Fibroblast of skin of left quadriceps (primary cell): ENCODE measurements at places on chromosomes 12 and 14.

- DNase-seq, result no peak
Observed at GRCh38 chr12:100171248-100171647, 28.6 kb upstream of the BLTP3B start.

GRCh38 chr14:69042787-69043444, 63.8 kb upstream of the ACTN1 start:
- DNase-seq, result no peak

DNA sequence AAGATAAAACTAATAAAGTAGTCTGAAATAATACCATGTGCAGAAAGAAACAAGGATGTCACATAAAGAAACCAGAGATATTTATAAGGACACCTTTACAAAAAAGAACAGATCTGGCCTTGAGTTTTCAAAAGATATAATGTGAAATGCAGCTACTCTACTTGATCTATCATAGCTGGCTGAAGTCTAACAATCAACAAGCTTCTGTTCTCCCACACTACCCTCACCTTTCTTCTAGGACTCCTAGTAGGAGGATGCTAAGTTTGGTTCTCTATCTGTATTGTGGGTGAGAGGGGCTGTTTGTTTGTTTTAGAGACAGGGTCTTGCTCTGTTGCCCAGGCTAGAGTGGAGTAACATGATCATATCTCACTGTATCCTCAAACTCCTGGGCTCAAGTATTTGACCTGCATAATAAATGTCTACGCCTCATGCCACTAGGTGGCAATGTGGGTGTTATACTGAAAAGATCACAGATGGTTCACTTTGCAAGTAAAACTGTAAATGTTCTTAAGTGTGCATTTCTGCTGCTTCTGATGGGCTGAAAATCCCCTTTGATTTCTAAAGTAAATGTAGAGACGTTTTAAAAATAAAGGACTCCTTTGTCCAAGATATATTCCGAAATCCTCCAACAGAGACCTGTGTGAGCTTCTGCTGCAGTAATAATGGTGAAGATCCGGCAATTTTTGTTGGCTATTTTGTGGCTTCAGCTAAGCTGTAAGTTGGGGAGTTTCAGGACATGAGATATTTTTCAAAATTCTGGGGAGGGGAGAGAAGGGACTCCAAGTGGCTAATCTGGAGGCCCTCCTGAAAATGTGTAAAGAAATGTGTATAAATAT, 269.3 kb downstream of the DAD1 start:
- no peak for DNase-seq

GRCh38 chr14:75589931-75590330, 11.5 kb downstream of the FLVCR2 start:
- DNase-seq, result no peak

DNA sequence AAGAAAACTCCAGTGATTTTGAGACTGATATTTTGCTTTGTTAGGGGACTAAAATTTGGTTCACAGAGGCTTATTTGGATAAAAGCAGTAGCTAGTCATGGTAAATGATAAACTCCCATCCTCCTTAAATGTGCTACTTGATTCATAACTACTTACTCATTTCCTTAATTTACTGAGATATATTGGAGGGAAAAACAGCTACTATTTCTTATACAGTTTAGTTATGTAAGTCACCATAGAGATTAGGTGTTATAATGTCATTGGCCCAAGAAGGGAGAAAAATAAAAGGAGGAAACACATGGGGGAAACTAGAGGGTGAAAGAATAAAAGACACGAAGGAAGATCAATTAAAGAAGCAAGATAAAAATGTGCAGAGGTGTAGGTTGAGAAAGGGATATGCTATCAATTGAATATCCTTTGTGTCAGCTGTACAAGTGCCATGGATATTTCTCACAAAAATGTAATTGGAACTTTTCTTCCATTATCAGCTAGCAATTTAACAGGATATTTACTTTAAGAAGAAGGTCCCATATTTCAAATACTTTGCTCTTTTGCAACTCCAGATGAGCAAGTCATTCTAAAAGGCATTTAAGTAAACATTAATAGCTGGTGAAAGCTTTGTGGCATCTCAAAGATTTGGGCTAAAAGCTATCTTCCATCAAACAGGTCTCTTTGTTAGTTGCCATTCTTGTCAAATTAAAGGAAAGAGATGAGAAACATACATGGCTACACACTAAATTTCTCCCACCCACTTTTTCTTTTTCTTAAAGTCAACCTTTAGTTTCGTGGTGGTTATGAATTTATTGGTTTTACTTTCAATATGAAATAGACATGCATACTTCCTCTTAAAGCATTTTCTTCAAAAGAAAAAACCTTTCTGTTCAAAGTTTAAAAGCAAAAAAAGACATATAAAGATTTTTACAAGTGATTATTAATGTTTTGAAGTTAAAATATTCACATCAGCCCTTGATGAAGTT, 439.5 kb downstream of the CCER1 start:
- peak; percentile 9 for DNase-seq

DNA sequence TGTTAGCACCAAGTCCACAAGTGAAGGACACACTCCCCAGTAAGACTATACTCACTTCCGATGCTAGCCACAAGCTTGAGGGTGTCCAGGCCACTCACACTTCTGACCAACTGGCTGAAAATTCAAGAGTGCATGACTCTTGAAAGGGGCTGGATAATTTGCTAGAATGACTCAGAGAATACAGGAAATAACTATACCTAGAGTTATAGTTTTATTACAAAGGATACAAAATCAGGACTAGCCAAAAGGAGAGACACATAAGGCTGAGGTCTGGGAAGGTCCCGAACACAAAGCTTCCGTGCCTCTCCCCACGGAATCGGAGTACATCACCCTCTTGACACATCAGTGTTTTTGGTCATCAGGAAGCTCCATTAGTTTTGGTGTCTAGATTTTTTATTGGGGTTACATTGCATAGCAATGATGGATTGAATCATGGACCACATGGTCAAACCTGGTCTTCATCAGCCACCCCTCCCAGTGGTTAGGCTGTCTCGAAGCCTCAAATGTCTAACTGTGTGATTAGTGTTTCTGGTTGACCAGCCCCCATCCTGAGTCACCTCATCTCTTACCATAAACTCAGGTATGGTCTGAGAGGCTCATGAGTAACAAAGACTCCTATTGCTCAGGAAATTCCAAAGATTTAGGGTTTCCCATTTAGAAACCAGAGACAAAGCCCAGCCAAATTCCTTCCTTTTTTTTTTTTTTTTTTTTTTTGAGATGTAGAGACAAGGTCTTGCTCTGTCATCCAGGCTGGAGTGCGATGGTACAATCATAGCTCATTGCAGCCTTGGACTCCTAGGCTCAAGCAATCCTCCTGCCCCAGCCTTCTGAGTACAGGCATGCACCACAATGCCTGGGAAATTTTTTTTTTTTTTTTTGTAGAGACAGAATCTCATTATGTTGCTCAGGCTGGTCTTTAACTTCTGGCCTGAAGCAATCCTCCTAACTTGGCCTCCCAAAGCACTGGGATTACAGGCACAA, 472.0 kb upstream of the TBX3 start:
- peak; percentile 95 for DNase-seq

GRCh38 chr12:132084621-132085290, 59.4 kb downstream of the DDX51 start:
- DNase-seq, result no peak

DNA sequence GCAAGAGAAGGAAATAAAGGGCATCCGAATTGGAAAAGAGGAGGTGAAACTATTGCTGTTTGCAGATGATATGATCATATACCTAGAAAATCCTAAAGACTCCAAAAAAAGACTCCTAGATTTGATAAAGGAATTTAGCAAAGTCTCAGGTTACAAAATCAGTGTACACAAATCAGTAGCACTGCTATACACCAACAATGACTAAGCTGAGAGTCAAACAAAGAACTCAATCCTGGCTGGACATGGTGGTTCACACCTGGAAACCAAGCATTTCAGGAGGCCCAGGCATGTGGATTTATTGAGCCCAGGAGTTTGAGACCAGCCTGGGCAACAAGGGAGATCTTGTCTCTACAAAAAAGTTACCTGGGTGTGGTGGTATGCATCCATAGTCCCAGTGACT, 188.7 kb upstream of the PLXNC1 start:
- no peak for DNase-seq

GRCh38 chr14:57725399-57726077, 140.4 kb downstream of the SLC35F4 start:
- DNase-seq, result peak; percentile 18

GRCh38 chr12:1289371-1290155, 298.5 kb downstream of the ERC1 start:
- DNase-seq, result no peak

- no peak for DNase-seq
Observed at GRCh38 chr12:107732365-107732764, 28.6 kb downstream of the PRDM4 start.

GRCh38 chr14:63773504-63773903, 45.6 kb upstream of the SGPP1 start:
- no peak for DNase-seq

GRCh38 chr12:25017336-25017735, 68.4 kb upstream of the BCAT1 start:
- DNase-seq, result no peak

- peak; percentile 24 for DNase-seq
Observed at GRCh38 chr12:69475237-69475975, 5.2 kb downstream of the FRS2 start.

GRCh38 chr14:98647754-98648153, 624.2 kb downstream of the BCL11B start:
- no peak for DNase-seq

DNA sequence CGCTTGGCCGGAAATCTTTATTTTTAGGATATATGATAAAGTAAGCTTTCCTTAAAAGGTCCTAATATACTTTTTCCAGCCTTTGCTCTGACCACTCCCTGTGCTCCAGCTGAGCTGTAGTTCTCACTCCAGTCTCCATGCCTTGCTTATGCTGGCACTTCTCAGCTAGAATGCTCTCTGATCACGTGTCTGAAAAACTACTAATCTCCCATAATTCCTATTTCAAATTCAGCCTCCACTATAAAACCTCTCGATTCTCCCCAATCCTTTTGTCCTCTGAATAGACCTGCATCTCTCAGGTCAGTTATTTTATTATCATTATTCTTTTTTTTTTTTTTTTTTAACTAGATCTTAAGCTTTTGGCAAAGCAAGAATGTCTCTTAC, 3.7 kb downstream of the BIN2 start:
- DNase-seq, result no peak

DNA sequence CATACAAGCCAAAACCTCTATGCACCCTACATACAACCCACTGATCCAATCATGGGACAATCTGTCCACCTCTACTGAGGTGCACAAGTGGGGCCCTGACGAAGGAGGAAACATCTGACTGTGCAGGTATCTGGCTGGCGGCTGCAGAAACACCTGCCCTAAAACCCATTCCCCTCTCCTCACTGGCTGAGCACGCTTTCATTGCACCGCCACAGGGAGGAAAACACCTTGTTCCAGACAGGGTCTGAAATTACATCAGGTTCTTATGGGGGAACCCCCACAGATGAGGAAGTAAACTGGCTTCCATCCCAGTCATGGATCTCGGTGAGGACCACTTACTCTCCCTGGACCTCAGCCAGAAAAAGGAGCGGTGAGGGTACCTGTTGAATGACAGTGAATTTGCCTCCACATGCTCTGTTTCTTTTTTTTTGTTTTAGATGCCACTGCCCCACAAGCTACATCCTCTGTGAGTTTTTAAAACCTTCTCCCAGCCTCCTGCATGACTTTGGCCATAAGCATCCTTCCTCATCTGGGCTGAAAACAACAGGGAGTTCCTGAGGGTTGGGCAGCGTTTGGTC, 23.8 kb upstream of the DGLUCY start:
- no peak for DNase-seq

GRCh38 chr14:28756884-28757570, 9.6 kb upstream of the FOXG1 start:
- DNase-seq, result no peak

DNA sequence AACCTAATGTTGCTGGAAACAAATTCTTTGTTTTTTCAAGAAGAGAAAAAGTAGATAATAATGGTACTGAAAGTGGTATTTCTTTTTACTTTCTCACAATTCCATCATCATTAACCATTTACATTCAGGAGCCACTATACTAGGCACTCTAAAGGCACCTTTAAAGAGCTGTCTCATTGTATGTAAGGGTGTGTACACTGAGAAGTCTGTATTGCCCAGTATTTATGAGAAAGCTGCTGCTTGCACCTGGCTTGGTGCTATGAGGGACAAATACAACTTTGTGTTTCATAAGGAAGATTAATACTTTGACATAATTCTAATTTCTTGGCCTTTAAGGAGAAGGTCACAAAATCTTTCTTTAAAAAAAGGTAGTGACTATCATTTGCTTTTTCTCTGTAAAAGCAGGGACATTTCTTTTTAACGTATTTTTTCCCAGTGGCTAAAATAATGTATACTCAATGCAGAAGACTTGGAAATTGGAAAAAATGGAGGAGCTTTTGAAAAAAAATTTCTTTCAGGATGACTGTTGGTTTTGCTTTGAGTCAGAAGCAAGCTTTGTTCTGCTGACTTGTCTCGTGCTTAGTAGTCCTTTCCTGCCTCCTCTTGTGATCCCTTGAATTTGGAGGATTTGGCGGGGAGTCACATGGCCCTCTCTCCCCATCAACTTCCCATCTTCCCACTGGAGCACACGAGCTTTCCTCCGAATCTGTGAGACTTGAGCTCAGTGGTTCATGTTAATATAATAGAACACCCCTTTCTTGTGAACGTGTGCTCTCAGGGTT, 50.1 kb downstream of the RASSF3 start:
- no peak for DNase-seq

DNA sequence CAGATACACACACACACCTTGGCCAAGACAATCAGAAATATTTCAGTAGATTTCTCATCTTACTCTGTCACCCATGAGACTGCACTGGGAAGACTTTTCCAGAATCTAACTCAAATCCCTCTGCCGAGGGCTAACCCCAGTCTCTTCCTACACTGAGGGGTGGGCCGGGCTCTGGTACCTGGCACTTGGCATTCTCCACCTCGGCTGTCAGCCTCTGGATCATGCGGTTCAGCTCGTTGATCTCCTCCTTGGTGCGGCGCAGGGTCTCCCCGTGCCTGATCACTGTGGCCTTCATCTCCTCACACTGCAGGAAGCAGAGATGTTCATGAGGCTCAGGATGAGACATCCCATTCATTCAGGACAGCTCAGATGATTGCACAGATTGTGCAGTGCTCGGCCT, 4.9 kb downstream of the KRT83 start:
- no peak for DNase-seq

DNA sequence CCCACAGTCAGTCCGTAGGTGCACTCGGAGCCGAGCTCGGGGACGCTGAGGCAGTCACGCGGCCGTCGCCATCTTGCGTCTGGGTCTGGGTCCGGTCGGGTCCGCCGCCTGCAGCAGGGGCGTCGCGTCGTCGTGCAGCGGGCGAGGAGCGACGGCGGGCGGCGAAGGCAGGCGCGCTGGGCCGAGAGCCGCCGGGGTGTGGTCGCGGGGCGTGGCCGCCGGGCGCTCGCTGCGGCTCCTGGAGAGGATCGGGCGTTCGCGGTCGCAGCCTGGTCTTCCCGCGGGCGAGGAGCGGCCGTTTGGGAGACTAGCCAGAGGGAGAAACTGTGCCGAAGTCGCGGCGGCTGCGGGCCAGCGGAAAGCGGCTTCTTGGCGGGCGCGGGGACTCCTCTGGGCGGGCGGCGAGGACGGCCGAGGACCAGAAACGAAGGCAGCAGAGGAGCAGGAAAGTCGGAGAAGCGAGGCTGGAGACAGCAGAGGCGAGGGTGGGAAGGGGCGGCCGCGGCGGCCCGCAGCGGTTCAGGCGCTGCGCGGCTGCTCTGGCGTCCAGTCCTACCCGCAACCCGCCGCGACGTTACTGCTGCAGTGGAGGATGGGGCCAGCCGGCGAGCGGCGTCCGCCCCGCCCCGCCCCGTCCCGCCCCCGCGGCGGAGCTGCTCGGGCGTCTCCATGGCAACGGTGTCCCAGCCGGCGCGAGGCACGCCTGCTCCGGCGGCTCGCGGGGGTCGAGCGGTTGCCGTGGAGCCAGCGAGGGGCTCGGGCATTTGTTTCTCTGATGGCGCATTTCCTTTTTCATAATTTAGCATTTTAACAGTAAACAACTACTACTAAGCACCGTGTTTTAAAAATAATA, at the start of gene PNMA1:
TSS of gene PNMA1 (minus strand) at position 582 of the 853 bp plus-strand sequence. CDS start 745 bp downstream, outside the sequence.
- DNase-seq, result peak; percentile 51
